Activated CD4-positive, alpha-beta T cell treated with anti-CD3 and anti-CD28 coated beads, Interleukin-2, amount 50 U/mL, for 4 hours (primary cell): ENCODE measurements at places on chromosomes 5 and 9.

DNA sequence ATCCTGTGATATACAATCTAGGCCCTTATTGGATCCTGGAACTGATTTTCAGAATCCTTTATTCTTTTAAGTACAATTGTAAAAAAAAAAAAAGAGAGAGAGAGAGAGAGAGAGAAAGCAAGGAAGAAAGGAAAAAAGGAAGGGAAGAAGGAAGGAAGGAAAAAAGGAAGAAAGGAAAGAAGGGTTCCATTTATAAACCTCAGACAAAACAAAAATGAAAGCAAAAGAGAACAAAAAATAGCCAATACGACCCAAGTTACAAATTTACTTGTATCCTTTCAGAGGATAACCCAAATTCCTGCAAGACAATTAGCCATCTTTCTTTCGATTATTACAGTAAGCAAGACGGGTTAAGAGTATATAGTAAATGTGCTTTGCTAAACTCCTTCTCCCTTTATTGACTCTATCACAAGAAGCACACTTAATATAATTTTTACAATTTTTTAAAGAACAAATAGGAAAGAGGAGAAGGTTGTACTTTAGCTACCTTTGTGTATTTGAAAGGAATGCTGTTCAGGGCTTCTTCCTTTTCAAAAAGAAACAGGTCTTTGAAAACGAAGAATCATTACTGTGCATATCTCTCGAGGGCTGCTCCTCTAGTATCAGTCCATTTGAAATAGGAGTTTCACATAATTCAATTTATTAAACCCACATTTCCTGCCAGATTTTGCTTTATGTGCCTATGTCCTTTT, 543.3 kb downstream of the RAB3C start:
- no peak for DNase-seq

DNA sequence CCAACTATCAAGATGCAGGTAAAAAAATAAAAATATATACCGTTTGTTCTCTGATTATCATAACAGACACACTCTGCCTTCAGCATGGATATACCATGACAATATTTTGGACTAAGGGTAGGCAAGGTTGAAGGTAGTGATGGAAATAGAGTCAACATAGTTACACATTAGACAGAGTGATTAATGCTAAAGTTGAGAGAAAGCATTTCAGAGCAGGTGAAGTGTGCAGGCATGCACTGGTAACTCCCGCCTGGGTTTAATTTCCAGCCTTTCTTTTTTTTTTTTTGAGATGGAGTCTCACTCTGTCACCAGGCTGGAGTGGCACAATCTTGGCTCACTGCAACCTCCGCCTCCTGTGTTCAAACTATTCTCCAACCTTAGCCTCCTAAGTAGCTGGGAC, 458.5 kb downstream of the TLR4 start:
- no peak for DNase-seq

DNA sequence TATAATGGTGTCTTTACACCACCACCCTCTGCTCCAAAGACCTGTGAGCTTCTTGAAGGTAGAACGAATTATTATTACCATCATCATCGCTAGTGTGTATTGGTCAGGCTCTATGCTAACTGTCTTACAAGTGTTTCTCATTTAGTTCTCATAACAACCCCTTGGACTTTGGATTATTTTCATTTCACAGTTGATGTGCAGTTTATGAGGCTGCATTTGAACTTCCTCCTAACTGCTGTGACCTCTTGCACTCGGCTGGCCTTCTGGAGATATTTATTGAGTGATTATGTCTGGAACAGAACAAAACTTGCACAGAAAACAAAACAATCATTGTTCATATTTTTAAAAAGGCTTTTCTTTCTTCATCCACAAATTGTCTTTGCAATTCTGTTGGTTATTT, 306.3 kb upstream of the SGCD start:
- DNase-seq, result no peak

DNA sequence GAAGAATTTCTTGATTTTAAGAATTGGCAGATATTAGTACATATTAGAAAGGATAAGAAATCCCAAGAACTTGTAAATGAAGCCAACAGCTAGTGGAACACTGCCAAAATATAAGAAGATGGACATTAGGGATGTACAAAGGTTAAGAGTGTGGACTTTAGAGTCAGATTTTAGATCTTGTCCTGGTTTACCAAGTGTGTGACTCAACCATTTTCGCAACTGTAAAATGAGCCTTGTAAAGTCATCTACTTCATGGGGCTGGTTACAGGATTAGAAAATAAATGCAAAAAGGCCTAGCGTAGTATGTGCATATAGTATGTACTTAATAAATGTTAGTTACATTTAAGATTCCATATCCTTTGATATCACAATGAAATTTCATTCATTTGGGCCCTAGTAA, 260.0 kb downstream of the RAB3C start:
- DNase-seq, result no peak
